ENCODE measurements at places on chromosomes 7 and 10.

GRCh38 chr7:142542942-142543341 lies 206.3 kb upstream of the PRSS1 start:
- H3K4me1 ChIP-seq = no peaks in the 10 kb centered on the region
- no peaks in the 10 kb centered on the region for H3K27me3 ChIP-seq
- DNase-seq = no peak
- no peaks in the 10 kb centered on the region for H3K36me3 ChIP-seq
- no peak overlapping the region for H3K27ac ChIP-seq

- H3K27me3 ChIP-seq = no peaks in the 10 kb centered on the region
- H3K36me3 ChIP-seq = no peaks in the 10 kb centered on the region
- no peak for DNase-seq
- H3K27ac ChIP-seq = no peak overlapping the region
- no peak overlapping the region for H3K4me3 ChIP-seq
Measured at GRCh38 chr7:46619723-46620310, 698.7 kb upstream of the IGFBP3 start.

- H3K4me1 ChIP-seq = no peaks in the 10 kb centered on the region
- H3K27ac ChIP-seq = no peak within 1 kb of the TSS
Measured at GRCh38 chr10:88759366-88760101, at the start of gene LIPN. Gene LIPN, plus strand, starts transcription at chr10:88760020. Its CDS starts 1,386 bp downstream, at chr10:88761406.

DNA sequence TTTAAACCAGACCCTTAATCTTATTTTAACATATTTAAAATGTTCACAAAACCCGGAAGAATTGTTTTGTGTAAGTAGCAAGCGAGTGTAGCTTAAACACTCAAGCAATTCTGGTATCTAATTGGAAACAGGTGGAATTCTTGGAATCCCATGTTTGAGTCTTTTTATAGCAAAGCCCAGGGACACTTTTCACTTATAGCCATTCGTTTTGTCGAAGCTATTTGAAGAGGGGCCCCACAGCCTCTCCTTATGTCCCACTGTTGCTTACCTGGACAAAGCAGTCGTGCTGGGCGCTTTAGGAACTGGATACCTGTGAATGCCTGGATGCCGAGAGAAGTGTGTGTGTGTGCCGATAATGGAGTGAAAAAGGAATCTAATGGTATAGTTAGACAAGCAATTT lies 3.3 kb downstream of the CUX1 start:
- no peaks in the 10 kb centered on the region for H3K27me3 ChIP-seq
- no peak overlapping the region for H3K27ac ChIP-seq
- H3K4me1 ChIP-seq = peaks cover 56% of the 10 kb centered on the region
- no peak for DNase-seq
- H3K4me3 ChIP-seq = no peak overlapping the region

- no peak overlapping the region for H3K4me3 ChIP-seq
- no peaks in the 10 kb centered on the region for H3K36me3 ChIP-seq
- no peaks in the 10 kb centered on the region for H3K27me3 ChIP-seq
- H3K27ac ChIP-seq = no peak overlapping the region
Measured at GRCh38 chr10:43056568-43057011, 20.3 kb upstream of the RET start.

GRCh38 chr10:122459561-122460273 lies 1.6 kb upstream of the HTRA1 start:
- H3K4me3 ChIP-seq = no peak overlapping the region
- no peak overlapping the region for H3K27ac ChIP-seq
- peaks cover 24% of the 10 kb centered on the region for H3K4me1 ChIP-seq
- H3K27me3 ChIP-seq = no peaks in the 10 kb centered on the region
- DNase-seq = no peak
- H3K36me3 ChIP-seq = no peaks in the 10 kb centered on the region

DNA sequence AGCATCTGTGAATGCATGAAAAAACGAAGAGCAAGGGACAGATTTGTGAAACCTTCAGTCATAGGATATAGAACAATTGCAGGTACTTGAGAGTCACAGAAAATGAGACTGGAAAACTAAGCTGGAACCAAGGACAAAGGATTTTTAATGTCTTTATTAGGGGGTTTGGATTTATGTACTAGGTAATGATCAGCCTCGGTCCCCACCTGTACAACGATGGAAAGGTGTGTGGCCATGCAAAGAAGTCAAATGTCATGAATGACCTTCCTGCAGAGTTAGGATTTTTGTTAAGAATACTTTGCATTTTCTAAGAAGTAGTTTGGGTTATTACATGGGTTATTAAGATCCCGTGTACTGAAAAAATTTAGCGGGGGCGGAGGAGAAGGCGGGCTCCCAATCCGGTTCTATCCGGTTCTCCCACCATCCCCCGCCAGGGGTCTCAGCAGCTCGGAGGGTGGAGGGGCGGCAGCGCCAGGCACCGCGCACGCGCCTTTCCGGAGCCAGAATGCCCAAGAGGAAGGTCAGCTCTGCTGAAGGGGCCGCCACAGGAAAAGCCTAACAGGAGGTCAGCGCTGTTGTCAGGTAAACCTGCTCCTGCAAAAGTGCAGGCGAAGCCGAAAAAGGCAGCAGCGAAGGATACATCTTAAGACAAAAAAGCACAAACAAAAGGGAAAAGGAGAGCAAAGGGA lies 327.5 kb upstream of the PLXDC2 start:
- peak overlapping the region; percentile 65 for H3K4me3 ChIP-seq
- peaks cover 4% of the 10 kb centered on the region for H3K4me1 ChIP-seq
- H3K36me3 ChIP-seq = no peaks in the 10 kb centered on the region
- H3K27me3 ChIP-seq = no peaks in the 10 kb centered on the region
- H3K27ac ChIP-seq = peak overlapping the region; percentile 3

DNA sequence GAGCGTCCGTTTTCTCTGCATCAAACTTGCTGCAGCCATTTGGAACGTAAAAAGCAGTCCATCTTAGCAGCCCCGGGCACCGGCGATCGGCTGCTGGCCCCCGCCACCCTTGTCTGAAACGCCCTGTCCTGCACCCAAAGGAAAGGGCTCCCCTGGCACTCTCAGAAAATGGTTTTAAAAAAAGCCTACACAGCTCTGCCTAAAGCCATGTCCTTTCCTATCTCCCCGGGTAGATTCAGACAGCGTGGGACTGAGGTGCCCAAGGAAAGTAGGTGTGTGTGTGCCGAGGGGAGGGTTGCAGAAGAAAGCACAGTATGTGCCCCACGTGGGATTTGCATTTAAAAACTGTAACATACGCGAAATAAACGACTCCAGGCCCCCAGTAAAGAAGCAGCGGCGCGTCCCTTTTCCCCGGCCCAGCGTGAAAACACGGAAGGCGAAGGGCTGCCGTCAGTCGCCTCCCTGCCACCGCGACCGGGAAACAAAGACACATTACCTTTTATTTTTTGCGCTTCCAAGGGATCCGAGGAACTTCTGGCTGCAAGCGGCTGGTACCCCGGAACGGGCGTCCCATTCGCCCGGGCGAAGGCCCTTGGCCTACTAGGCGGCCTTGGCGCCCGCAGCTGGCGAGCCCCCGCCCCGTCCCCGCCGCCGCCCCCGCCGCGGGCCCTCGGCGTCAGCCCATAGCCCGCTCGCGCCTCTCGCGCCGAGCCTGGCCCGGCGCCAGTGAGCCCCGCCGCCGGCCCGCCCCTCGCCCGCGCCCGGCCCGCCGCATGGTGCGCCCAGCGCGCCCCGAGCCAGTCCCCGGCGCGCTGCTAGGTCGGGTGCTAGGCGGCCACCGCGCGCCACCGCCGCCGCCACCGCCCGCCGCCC lies 304.6 kb downstream of the PRPF18 start:
- H3K4me1 ChIP-seq = peaks cover 41% of the 10 kb centered on the region
- DNase-seq = no peak
- H3K27me3 ChIP-seq = no peaks in the 10 kb centered on the region
- peak overlapping the region; percentile 64 for H3K27ac ChIP-seq
- no peaks in the 10 kb centered on the region for H3K36me3 ChIP-seq
- H3K4me3 ChIP-seq = peak overlapping the region; percentile 71

DNA sequence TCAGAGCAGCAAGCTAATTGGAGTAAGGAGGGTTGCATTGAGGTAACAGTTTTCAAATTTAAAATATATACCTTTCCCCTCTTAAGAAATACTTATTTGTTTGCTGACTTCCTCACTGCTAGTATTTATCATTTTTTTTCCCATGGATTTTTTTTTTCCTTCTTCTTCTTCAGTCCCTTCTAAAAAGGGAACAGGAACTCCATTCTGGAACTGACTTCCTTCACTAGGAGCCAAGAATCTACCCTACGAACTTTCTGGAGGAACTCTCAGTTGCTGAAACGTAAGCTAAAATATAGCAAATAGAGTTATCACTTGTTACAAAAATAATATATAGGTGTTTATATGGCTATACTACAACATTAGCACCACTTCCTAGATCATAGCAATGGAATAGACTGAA lies 95.4 kb downstream of the HGF start:
- H3K36me3 ChIP-seq = no peaks in the 10 kb centered on the region
- H3K27me3 ChIP-seq = no peaks in the 10 kb centered on the region
- H3K4me1 ChIP-seq = peaks cover 16% of the 10 kb centered on the region
- H3K27ac ChIP-seq = peak overlapping the region; percentile 15
- H3K4me3 ChIP-seq = no peak overlapping the region
- no peak for DNase-seq

GRCh38 chr10:81843042-81843441 lies 32.0 kb upstream of the NRG3 start:
- H3K27ac ChIP-seq = no peak overlapping the region
- H3K27me3 ChIP-seq = no peaks in the 10 kb centered on the region
- H3K4me1 ChIP-seq = no peaks in the 10 kb centered on the region

DNA sequence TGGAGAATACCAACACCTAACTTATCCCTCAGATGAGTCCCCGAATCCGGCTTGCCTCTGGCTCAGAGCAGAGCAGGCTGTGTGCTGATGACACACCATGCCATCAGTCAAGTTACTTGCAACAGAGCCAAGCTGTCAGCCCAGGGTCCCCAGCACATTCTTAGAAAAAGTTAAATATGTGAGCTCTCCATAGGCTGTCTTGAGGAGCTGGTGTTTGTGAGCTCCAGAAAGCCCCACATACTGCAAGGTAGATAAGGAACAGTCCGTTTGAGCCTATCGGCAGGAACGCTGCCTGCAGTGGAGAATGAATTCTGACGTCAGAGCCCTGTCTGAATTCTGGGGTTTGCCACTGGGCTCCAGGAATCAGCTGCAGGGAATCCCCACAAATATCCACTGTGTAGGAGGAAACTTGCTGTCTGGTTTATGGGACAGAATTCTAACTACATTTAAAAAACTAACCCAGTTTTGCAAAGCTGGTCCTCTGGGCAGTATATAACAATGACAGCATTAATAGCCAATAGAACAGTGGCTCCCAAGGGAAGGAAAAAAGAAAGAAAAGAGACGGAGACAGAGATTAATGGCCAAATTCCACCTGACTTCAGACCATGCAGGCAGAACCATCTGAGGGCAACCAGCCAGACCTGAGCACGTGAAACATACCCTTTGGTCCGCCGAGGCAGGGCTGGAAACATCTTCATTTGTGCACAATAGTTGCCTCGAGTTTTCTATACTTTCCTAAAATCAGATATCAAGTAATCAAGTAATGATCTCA lies 3.6 kb downstream of the SFXN4 start:
- no peaks in the 10 kb centered on the region for H3K27me3 ChIP-seq
- H3K27ac ChIP-seq = no peak overlapping the region
- no peak overlapping the region for H3K4me3 ChIP-seq
- no peak for DNase-seq

GRCh38 chr10:60340973-60341372 lies 48.7 kb downstream of the ANK3 start:
- no peak overlapping the region for H3K27ac ChIP-seq
- H3K4me1 ChIP-seq = no peaks in the 10 kb centered on the region
- no peaks in the 10 kb centered on the region for H3K36me3 ChIP-seq
- no peaks in the 10 kb centered on the region for H3K27me3 ChIP-seq

GRCh38 chr10:5890452-5890915 lies 441 bp downstream of the FBH1 start:
- no peaks in the 10 kb centered on the region for H3K27me3 ChIP-seq
- H3K27ac ChIP-seq = peak overlapping the region; percentile 65
- peak overlapping the region; percentile 94 for H3K4me3 ChIP-seq
- H3K36me3 ChIP-seq = peaks cover 8% of the 10 kb centered on the region

DNA sequence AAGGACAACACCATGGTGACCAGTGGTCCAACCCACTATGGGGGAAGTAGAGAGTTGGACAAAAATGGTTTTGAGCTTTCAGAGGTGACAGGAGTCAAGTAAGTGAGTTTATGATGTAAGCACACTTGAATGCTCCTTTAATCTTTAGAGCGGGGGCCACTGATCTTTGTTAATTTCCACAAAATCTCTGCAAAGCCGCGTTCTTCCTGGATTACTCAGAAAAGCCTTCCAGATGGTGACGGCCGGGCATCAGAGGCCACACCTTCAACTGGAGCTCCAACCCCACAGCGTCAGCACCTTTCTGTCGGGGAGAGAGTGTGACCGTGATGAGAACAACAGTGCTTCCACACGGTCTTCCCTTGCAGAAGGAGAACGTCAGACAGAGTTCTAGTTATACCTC lies 35.2 kb upstream of the KLF6 start:
- no peaks in the 10 kb centered on the region for H3K36me3 ChIP-seq
- no peak overlapping the region for H3K4me3 ChIP-seq
- H3K27me3 ChIP-seq = no peaks in the 10 kb centered on the region
- no peaks in the 10 kb centered on the region for H3K4me1 ChIP-seq
- no peak for DNase-seq

DNA sequence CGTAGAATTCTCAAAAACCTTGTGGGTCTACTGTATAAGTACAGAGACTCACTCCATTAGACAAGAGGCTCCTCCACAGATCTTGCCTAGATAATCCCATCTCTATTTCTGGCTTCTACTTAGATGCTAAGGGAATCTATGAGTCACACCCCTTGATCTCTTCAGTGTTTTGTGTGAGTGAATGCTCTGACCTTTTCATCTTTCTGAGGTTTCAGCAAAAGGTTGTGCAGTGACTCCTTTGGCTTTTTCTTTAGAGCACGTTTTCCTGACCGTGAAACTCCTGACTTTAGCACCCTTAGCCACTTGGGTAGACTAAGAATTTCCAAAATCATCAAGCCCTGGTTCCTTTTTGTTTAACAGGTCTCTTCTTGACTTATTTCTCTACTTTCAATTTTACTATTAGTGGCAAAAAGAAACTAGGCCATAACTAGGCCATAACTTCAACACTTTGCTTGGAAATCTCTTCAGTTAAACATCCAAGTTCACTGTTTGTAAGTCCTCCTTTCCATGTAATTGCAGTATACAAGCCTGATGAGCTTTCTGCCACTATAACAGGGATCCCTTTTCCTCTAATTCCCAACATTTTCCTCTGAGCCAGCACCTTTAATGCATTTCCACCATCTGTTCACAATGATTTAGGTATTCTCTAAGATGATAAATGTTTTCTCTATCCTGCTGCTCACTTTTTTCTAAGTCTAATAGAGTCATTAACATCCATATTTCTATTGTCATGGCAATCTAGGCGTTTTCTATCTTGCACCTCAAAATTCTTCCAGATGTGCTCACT lies 19.4 kb downstream of the COPG2 start:
- H3K27ac ChIP-seq = no peak overlapping the region
- H3K36me3 ChIP-seq = peaks cover 5% of the 10 kb centered on the region
- no peak overlapping the region for H3K4me3 ChIP-seq

- no peak for DNase-seq
- H3K4me3 ChIP-seq = no peak overlapping the region
- no peaks in the 10 kb centered on the region for H3K27me3 ChIP-seq
- H3K36me3 ChIP-seq = peaks cover 3% of the 10 kb centered on the region
- no peak overlapping the region for H3K27ac ChIP-seq
- no peaks in the 10 kb centered on the region for H3K4me1 ChIP-seq
Measured at GRCh38 chr10:87723500-87723899, 63.8 kb downstream of the PAPSS2 start.

- no peaks in the 10 kb centered on the region for H3K36me3 ChIP-seq
- DNase-seq = no peak
- H3K27ac ChIP-seq = no peak overlapping the region
- no peak overlapping the region for H3K4me3 ChIP-seq
- peaks cover 3% of the 10 kb centered on the region for H3K4me1 ChIP-seq
Measured at GRCh38 chr10:48493083-48493871, 111.6 kb downstream of the ARHGAP22 start.
